ENCODE measurements at places on chromosomes 2 and 18. TPM values are rescaled to one million over a fixed set of nuclear protein-coding genes. Genes with fewer than 3 reads are reported as not detected.

DNA sequence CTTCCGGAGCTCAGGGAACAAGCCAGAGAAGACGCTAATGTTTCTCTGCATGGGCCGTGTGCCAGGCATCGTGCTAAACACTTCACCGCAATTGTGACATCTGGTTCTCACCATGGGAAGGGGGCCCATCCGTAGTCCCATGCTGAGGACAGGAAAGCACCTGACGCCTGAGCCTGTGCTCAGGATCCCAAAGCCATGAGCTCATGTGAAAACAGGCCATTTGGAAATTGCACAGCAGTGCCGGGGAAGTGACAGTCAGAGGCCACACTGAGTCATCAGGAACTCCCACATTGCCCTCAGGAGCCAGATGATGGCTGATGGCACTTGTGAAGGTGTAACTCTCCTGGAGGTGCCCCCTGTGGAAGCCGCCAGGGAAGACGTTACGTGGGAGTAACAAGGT is 141.0 kb downstream of the INHBB start:
- H3K4me1 ChIP-seq = no peaks in the 10 kb centered on the region
- no peaks in the 10 kb centered on the region for H3K27me3 ChIP-seq
- DNase-seq = no peak
- H3K36me3 ChIP-seq = no peaks in the 10 kb centered on the region
- no peak overlapping the region for H3K27ac ChIP-seq

- DNase-seq = no peak
- H3K4me3 ChIP-seq = no peak overlapping the region
- no peaks in the 10 kb centered on the region for H3K36me3 ChIP-seq
- no peaks in the 10 kb centered on the region for H3K4me1 ChIP-seq
- no peaks in the 10 kb centered on the region for H3K27me3 ChIP-seq
- H3K27ac ChIP-seq = no peak overlapping the region
Observed at GRCh38 chr18:11320986-11321385, 171.6 kb upstream of the PIEZO2 start.

The MARCHF7 gene
- 157 TPM for total RNA-seq

The EPAS1 gene
- 196 TPM for total RNA-seq

DNA sequence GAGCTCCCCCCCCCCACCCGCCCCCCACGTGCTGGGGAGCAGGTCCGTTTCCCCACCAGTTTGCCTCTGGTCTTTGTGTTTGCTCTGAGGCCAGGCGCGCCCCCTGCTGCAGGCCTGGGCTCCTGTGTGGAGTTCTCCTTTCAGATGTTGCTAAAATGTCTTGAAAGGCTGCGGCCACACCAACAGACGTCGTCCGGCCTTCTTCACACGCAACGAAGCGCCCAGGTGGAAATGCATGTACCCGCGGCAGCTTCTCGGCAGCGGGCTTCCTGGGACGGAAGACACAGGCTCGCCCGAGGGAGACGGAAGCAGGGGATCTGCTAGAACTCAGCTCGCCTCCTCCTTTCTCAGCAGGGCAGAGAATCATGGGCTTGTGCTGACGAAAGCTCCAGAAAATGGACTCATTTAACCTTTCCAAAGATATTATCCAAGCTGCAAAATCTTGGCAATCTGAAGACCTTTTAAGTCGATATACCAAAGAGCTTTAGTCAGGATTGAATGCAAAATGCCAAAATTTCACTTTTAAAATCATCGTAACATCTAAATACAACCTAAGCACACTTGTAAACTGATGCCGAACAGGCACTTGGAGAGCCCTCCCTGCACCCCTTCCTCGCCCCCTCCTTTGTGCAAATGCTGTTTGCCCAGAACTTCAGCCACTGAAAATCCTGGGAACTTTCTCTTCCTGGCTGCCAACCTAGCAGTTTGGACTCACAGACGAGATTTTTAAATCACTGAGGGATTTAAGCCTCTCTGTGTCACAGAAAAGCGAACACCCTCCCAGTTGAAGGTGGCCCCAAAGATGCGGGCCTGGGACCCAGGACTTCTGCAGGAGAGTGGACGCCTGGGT is 125.5 kb upstream of the ZNF516 start:
- H3K27me3 ChIP-seq = no peaks in the 10 kb centered on the region
- DNase-seq = peak; percentile 86
- no peaks in the 10 kb centered on the region for H3K36me3 ChIP-seq
- no peak overlapping the region for H3K4me3 ChIP-seq

DNA sequence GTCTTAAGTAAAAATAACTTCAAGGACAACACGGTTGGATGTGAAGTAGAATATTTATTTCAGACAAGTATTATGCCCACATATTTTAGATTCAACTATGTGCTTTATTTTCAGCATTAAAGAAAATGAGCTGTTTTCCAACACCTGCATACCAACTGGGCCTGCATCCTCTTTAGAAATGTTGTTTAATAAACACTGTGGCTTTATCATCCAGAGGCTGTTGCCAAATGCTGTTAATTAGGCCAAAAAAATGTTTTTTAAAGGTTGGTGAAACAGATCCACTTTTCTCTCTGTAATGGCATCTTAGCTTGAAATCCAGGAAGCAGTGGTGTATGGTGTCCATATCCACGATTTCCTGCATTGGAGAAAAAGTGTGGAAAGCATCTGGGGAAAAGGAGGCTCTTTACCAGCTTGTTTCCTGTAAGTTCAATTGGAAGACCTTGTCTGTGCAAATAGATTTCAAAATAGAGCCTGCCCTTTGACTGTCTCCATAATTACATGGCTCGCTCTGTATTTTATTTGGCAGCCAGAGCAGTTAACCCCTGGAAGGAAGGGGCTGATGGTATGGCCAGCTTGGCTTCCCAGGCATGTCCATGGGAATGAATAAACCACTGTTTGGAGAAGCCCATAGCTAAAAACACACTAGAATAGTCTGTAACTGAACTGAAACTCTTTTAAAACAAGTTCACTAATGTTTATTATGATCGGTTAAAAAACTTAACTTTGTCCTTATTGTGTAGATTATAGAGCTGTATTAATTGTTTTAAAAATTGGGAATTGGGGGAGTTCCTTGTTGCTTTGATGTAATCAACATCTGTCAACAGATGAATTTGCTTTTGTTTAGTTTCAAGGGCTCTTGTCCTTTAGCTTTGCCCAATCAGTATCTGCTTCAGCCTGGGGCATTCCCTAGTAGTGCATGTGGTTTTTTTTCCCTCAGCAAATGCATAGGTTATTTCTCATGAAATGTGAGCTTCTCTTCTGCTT is 33.0 kb upstream of the DLX1 start:
- no peak overlapping the region for H3K4me3 ChIP-seq
- H3K27me3 ChIP-seq = no peaks in the 10 kb centered on the region
- H3K36me3 ChIP-seq = no peaks in the 10 kb centered on the region
- H3K4me1 ChIP-seq = no peaks in the 10 kb centered on the region
- no peak for DNase-seq

- no peak overlapping the region for H3K27ac ChIP-seq
- H3K36me3 ChIP-seq = no peaks in the 10 kb centered on the region
- no peak overlapping the region for H3K4me3 ChIP-seq
- H3K4me1 ChIP-seq = peaks cover 8% of the 10 kb centered on the region
- H3K27me3 ChIP-seq = no peaks in the 10 kb centered on the region
Observed at GRCh38 chr2:112301171-112301584, 25.8 kb downstream of the ZC3H6 start.

The GALNT3 gene
- total RNA-seq = 48.8 TPM

The CFAP210 gene
- total RNA-seq = not detected

- H3K27ac ChIP-seq = peak overlapping the region; percentile 86
- no peaks in the 10 kb centered on the region for H3K36me3 ChIP-seq
- no peaks in the 10 kb centered on the region for H3K27me3 ChIP-seq
- H3K4me1 ChIP-seq = peaks cover 82% of the 10 kb centered on the region
- no peak overlapping the region for H3K4me3 ChIP-seq
Observed at GRCh38 chr2:236977063-236977851, 108.4 kb upstream of the COPS8 start.

DNA sequence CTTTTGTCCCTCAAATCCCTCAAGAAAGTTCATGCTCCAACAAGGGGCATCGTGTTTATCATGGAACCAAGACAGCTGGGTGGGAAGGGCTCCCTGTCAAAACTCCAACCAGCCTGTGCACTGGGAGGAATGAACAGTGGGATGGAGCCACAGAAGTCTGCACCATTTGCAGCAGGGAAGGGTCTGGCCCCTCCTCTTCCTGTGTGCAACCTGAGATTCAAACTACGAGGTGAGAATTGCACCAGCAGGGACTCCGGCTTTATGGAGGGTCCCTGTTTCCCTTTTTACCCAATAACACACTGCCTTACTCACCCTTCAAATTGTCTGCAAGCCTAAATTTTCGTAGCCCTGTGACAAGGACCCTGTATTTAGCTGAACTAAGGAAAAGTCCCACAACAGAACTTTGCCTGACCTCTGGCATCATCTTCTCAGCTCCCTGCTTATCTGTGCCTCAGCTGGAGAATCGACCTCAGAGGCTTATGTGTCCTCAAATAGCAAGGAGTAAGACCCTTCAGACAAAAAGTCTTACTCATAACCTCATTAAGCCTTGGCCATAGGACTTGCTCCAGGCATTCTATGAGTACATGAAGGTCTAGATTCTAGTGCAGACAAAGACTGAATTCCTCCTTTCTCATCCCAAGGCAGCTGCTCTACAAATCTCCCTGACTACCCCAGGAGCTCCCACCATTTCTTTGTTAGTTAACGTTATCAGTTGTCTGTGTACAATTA is 178.3 kb upstream of the SERPINE2 start:
- no peaks in the 10 kb centered on the region for H3K27me3 ChIP-seq
- no peak for DNase-seq
- no peaks in the 10 kb centered on the region for H3K36me3 ChIP-seq
- no peaks in the 10 kb centered on the region for H3K4me1 ChIP-seq
- no peak overlapping the region for H3K4me3 ChIP-seq

GRCh38 chr18:34817636-34818035 is 107.5 kb downstream of the DTNA start:
- no peaks in the 10 kb centered on the region for H3K4me1 ChIP-seq
- H3K27me3 ChIP-seq = no peaks in the 10 kb centered on the region
- no peak overlapping the region for H3K27ac ChIP-seq

The MERTK gene
- 23.5 TPM for total RNA-seq

The DTYMK gene
- 13.4 TPM for total RNA-seq

DNA sequence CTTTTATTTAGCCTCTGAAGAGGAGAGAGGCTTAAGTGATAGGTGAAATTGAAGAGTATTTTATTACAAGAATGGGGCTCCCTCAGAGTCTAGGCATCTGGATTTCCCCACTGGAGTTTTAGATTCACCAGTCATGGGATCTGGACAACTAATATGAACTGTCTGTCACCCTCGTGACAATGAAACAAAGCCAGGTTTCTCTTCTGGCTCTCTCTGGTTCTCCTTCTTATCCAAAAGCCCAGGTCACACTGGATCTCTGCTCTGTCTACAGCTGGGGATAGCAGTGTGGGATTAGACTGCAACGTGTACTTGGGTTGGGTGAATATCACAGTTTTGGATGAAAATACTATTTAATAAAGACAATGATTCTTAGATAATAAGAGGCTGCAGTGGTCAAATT is 31.2 kb downstream of the LHCGR start:
- no peak overlapping the region for H3K27ac ChIP-seq
- no peaks in the 10 kb centered on the region for H3K27me3 ChIP-seq
- no peaks in the 10 kb centered on the region for H3K36me3 ChIP-seq
- no peak overlapping the region for H3K4me3 ChIP-seq
- peaks cover 12% of the 10 kb centered on the region for H3K4me1 ChIP-seq

The FSHR gene
- 0.13 TPM for total RNA-seq

The TMEM163 gene
- total RNA-seq = 4.7 TPM

- H3K27ac ChIP-seq = no peak overlapping the region
- H3K36me3 ChIP-seq = no peaks in the 10 kb centered on the region
- H3K4me3 ChIP-seq = no peak overlapping the region
- DNase-seq = no peak
Observed at GRCh38 chr2:163595028-163595427, 140.8 kb downstream of the FIGN start.

Data from thyroid gland (tissue), 4 donors.